ENCODE measurements at places on chromosomes 11 and 22. TPM values are rescaled to one million over a fixed set of nuclear protein-coding genes. Genes with fewer than 3 reads are reported as not detected.

The SLC22A8 gene
- not detected for total RNA-seq

The PLA2G3 gene
- total RNA-seq, result 0.80 TPM

The IGLL1 gene
- total RNA-seq, result not detected

The AP2A2 gene
- 14.3 TPM for total RNA-seq

The TTC12 gene
- 6.9 TPM for total RNA-seq

The RAB38 gene
- total RNA-seq, result 2.5 TPM

The KIAA1671 gene
- total RNA-seq, result 3.1 TPM

All from Daoy (cell line).